Stimulated activated CD4-positive, alpha-beta T cell treated with anti-CD3 and anti-CD28 coated beads, Interleukin-1b, Interleukin-23, amount 100 ng/mL, for 4 hours (primary cell): ENCODE measurements at places on chromosomes 1 and 21.

DNA sequence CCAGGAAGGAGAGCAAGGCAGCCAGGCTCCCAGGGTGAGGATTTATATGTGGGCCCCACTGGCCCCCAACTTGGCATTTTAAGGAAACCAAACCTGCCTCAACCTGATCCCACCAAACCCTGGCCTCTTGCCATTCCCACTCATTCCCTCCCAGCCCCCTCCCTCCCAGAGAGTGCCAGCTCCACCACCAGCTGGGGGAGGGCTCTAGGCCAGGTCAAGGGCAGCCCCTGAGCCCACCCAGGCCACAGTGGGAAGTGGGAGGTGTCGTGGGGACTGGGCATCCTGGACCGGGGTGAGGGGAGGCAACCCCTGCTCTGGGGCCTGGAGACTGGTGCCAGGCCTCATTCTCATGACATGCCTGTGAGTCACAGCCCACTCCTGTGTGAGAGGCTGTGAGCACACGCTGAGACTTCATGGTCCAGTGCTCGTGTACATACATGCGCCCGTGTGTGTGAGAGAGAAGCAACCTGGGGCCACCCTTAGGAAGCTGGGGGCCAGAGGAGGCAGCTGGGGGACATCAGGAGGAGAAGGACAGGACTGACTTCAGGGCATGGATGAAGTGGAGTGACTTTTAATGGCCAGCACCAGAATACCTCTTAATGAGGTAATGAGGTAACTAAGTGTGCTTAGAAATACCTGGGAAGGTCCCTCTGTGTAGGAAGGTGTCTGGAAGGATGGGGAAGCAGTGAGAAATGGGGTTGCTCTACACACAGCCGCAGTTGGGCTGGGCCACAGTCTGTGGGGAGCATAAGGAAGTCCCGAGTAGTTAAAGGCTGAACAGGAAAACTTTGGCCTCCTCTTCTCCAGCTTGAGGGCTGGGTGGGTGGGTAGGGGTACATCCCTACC, at the start of gene S100A2:
TSS of gene S100A2 (minus strand) at position 316 of the 846 bp plus-strand sequence. CDS start 1,967 bp downstream, outside the sequence.
- no peak for DNase-seq

GRCh38 chr1:245879091-245879490, 628.0 kb downstream of the SMYD3 start:
- no peak for DNase-seq

- DNase-seq: no peak
Observed at GRCh38 chr1:184911830-184912229, 62.5 kb downstream of the NIBAN1 start.

DNA sequence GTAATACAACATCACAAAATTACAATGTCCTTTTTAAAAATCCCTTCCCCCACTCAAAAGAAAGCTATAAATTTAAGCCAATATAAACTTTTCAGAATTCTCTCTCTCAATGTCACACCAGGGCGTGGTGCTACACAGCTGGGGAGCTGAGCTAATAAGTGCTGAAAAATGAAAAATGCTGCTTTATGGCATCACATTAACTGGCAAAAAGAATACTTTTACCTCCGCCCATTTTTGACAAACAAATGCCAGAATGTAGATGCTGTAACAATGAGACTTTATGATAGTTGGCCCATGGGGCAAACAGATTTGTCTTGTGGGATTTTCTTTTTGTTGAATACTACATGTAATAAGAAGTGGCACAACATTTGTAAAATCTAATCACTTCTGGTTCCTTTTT, 12.7 kb upstream of the LYPLAL1 start:
- no peak for DNase-seq

DNA sequence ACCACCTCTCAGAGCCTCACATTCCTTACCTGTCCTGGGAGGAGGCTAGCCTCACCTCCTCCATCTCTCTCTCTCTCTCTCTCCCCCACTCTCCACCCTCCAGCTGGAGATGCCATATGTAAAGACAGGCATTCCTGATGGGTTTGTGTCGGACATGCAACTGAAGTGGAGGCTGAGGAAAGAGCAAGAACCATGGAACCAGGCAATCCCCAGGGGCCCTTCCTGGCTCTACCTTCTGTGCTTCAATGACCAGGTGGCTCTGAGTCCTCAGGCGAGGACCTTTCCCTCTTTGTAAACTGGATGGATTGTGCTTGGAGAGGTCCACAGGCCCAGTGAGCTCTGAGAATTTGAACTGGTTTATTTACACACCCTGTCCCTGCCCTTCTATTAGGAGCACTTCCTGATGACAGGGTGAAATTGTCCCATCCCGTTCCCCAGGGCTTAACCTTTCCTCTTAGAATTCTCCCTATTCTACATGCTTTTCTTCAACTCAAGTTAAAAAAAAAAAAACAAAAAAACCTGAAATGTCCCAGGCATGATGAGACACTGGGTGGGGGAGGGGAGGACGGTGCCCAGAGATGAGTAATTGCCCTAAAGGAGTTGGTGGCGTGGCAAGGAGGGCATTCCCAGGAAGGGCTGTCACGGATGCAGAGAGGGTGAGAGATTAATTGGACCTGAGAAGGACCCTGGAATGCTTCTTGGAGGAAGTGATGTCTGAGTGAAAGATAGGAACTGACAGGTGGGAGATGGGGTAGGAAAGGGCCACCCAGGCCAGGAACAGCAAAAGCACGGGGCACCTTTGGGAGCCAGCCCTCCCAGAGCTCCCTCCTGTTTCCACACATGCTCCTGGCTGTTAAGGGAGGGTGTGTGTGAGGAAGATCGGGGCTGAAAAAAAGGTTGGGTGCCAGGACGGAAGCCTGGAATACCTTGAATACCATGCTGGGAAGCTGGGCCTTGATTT, 50.2 kb upstream of the WASF2 start:
- no peak for DNase-seq

DNA sequence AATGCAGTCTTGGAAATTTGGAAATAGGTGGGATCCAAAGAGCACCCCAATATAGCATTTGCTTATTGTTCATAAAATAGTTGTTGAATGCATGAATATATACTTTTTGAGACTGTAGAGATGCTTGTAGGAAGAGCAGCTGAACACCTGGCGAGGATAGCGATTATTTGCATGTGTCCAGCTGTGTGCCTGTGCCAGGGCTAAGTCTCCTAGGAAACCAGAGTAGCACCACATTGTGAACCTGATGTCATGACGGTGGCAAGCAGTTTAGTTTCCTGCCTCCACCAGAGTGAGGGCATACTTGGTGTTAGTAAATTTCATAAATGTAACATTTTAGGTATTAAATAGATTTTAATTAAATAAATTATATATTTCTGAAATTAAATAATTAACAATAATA, 37.3 kb upstream of the IRF2BP2 start:
- DNase-seq: no peak

GRCh38 chr21:38780879-38781278, 24.9 kb upstream of the ETS2 start:
- no peak for DNase-seq

DNA sequence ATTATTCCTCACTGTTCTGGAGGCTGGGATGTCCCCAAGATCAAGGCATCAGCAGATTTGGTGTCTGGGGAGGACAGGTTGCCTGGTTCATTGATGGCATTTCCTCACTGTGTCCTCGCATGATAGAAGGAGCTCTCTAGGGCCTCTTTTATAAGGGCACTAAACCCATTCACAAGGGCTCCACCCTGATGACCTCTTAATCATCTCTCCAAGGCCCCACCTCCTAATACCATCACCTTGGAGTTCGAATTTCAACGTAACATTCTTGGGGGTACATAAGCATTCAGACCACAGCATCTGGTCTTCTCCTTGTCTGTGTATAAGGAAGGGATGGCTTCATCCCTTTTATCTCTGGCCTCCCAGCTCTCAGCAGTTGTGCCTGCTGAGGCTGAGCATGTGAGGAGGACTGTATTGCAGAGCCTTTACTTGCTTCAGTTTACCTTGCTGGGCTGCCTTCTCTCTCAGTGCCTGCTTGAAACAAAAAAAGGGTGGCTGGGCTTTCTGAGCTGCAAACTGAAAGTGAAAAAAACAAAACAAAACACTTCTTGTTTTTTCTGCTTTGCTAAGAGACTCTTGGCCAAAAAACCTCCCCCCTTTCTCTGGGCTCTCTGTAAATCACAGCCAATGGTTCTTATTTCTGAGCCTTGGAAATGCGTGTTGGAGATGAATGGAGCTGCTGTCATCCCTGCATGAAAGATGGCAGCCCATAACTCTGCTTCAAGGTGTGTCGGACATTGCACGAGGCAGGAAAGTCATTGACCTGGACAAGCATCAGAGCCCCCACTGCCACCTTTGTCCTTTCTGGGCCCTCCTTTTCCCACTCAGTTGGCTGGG, 75.8 kb downstream of the RHOU start:
- no peak for DNase-seq

DNA sequence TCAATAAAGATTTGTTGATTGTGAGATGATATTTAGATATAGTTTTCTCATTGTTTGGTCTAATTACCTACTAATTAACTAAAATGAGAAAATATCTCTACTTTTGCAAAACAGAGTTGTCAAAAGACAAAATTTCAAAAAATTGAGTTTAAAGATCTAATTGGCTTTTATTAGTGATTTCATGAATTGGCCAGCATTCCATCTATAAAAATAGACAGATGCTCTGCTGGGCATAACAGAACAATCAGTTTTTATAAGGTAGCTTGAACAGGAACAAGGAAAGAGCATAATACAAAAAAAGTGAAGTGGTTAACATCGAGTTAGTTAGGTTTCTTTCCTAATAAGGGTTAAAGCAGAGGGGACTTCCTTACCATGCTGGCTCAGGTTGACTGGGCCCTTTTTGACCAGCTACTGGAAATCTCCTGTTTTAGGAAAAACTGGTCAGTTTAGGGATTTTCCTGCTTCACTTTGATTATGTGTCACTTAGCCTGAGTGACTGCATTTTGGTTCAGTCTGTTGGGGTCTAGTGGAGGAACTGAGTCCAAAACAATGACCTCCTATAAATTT, 63.0 kb downstream of the VCAM1 start:
- DNase-seq: no peak

GRCh38 chr1:43241413-43241836, 28.4 kb upstream of the TMEM125 start:
- DNase-seq: no peak

- no peak for DNase-seq
Observed at GRCh38 chr1:248847181-248847955, 9.3 kb downstream of the ZNF672 start.

DNA sequence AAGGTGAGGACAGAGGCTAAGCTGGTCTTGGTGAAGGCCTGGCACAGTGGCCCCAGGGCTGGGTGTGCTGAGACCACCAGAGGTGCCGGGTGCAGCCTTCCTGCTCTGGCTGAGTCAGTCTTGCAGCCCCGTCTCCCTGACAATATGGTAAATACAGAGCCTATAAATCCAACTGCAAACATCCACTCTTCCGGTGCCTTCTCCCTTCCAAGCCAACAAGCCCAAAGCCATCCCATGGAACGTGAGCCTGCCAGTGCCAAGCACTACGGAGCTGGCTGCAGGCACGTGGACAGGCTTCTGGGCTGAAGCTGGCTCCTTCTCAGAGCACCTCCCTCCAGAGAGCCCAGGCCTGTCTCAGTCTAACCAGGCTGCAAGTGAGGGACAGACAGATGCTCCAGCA, 70.0 kb downstream of the TRABD2B start:
- DNase-seq: no peak
